ENCODE measurements at places on chromosomes 12 and 14. TPM values are rescaled to one million over a fixed set of nuclear protein-coding genes. Genes with fewer than 3 reads are reported as not detected.

The SLC17A8 gene
- polyA plus RNA-seq, result not detected

The FOXA1 gene
- not detected for polyA plus RNA-seq

The GPRC5D gene
- polyA plus RNA-seq, result not detected

The SLC25A21 gene
- 0.07 TPM for polyA plus RNA-seq

The DYNLL1 gene
- polyA plus RNA-seq, result 155 TPM

The CATSPERB gene
- polyA plus RNA-seq, result 0.14 TPM

The ING4 gene
- 25.7 TPM for polyA plus RNA-seq

The SDSL gene
- polyA plus RNA-seq, result 0.48 TPM

The SLC24A4 gene
- 0.35 TPM for polyA plus RNA-seq

The TAS2R30 gene
- polyA plus RNA-seq, result not detected

The LRRK2 gene
- polyA plus RNA-seq, result 0.74 TPM

The BHLHE41 gene
- 7.4 TPM for polyA plus RNA-seq

The TCL1B gene
- not detected for polyA plus RNA-seq

The TMEM30B gene
- 0.31 TPM for polyA plus RNA-seq

The EFCAB11 gene
- polyA plus RNA-seq, result 2.4 TPM

The RASSF8 gene
- polyA plus RNA-seq, result 14.6 TPM

The ENO2 gene
- polyA plus RNA-seq, result 1.8 TPM

The MEG3 gene
- 23.3 TPM for polyA plus RNA-seq

The CRIP1 gene
- 17.5 TPM for polyA plus RNA-seq

The CNTN1 gene
- 0.12 TPM for polyA plus RNA-seq

The STXBP6 gene
- 2.1 TPM for polyA plus RNA-seq

The KRT3 gene
- polyA plus RNA-seq, result not detected

The TAS2R42 gene
- polyA plus RNA-seq, result not detected

The SDR9C7 gene
- polyA plus RNA-seq, result 0.07 TPM

The USP30 gene
- 4.7 TPM for polyA plus RNA-seq

The SLC10A1 gene
- not detected for polyA plus RNA-seq

The EID3 gene
- polyA plus RNA-seq, result 0.95 TPM

The KLRD1 gene
- polyA plus RNA-seq, result 0.03 TPM

The NTF3 gene
- 0.16 TPM for polyA plus RNA-seq

The L2HGDH gene
- 3.5 TPM for polyA plus RNA-seq

The DAO gene
- not detected for polyA plus RNA-seq

The CLBA1 gene
- polyA plus RNA-seq, result 6.8 TPM

The FGF23 gene
- polyA plus RNA-seq, result not detected

The CCDC196 gene
- polyA plus RNA-seq, result not detected

All from psoas muscle (tissue), 8 donors.